A549 treated with Hydrocortisone at 1 μM for 4 hours (cell line): ENCODE measurements at places on chromosomes 7 and 10. TPM values are rescaled to one million over a fixed set of nuclear protein-coding genes. Genes with fewer than 3 reads are reported as not detected.

Gene KAZALD1
- total RNA-seq: 2.4 to 3.5 TPM (median 2.8 TPM) in 5 replicates

Gene CYP3A7
- total RNA-seq: not detected in 5 replicates

Gene AKR1C3
- 1,013 to 1,273 TPM (median 1,197 TPM) in 5 replicates for total RNA-seq

Gene TBX20
- 1.4 to 2.9 TPM (median 2.2 TPM) in 5 replicates for total RNA-seq

Gene ZFAND4
- total RNA-seq: 4.2 to 5.3 TPM (median 4.5 TPM) in 5 replicates

Gene PLXDC2
- 0.05 TPM in 2 of 5 replicates, not detected in the others for total RNA-seq
